ENCODE measurements at places on chromosomes 11 and 22.

- no peak for DNase-seq
Measured at GRCh38 chr11:93490996-93491618, 52.1 kb downstream of the SMCO4 start.

GRCh38 chr11:75013051-75013450 is 24.3 kb downstream of the NEU3 start:
- no peak for DNase-seq

DNA sequence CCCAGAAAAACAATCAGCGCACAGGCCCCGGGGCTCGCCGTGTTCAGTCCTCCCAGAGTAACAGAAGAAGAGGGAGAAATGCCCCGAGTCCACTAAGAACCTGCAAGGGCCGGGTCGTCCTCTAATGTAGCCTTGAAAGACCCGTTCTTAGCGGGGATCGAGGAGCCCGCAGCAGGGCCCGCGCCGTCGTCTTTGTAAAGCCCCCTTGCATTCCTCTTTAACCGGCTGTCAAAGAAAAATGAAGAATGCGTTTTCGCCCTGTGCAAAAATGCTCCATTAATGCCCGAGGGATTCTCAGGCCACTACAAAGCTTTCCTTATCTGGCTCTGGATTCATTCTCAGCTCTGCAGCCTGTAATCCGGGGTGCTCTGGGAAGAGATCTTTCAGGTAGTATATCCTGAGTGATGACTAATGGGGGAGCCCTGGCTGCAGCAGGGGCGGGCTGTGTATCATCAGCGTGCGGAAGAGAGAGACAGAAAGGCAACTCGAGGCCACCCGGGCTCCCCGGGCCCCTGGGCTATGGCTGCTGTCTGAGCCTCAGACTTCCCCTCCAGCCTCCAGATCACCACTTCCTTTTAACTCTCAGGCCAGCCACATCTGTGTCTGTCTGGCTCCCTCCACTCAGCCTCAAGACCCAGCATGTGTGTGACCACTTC is 78.2 kb downstream of the FBLN1 start:
- DNase-seq: peak; percentile 65

DNA sequence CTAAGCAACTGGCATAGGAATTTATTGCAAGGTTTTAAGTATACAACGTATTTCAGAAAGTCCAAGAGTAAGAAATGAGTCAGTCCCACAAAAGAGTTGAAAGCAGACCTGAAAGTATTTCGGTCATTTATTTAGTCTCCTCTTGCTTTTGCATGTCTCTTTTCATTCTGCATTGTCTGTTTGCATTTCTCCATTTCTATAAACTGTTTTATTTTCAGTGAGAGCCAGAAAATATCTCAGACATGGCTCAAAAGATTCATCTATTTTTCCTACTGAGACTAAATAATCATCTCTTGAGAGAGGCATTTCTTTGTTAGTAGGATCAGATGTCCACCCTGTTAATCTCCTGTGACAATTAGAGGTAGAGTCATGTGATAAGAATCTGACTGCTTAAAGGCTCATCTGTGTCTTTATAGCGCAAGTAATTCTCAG is 219.1 kb upstream of the CCDC179 start:
- no peak for DNase-seq

DNA sequence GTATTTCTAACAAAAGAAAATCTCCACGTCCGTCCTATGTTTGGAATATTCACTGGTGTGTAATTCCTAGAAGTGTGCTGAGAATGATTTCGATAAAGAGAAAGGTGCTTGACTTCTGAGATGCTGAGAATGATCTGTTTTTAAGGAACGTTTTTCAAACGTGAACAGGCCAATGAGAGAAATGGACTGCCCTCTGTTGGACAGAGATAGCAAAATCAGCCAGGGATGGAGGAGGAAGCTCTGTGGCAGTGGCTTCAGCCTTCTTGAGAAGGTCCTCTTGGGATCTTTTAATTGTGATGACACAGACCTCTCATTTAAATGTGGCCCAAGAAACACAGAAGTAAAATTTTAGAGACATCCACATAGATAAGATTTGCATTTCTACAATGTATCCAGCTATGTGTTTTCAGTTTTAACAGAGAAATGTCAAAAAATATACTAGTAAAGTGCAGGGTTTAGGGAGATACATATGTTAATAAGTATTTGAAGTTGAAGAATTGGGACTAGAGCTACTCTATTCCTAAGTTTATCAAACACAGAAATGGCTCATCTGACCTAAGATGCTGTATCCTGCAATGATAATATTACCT is 84.0 kb upstream of the RCN1 start:
- DNase-seq: peak; percentile 49

- DNase-seq: peak; percentile 72
Measured at GRCh38 chr11:69446108-69446507, 35.4 kb upstream of the LINC01488 start.

DNA sequence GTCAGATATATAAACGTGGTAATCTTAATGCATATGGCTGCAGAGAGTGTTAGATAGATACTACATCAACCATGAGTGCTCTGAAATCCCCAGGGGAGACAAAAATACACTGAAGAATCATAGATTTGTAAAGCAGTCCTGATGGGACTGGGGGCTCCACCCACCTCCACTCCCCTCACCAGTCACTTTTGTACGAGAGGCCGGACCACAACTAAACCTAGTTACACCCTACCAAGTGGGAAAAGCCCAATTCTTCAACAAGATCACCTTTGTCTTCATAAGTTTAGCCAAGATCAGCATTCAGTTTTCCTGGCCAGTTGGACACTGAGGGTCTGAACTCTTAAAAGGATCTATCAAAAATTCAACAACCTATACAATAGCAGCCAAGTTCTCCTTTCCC is 1.5 kb downstream of the SF1 start:
- no peak for DNase-seq

GRCh38 chr11:94776351-94777321 is 8.5 kb downstream of the AMOTL1 start:
- no peak for DNase-seq

DNA sequence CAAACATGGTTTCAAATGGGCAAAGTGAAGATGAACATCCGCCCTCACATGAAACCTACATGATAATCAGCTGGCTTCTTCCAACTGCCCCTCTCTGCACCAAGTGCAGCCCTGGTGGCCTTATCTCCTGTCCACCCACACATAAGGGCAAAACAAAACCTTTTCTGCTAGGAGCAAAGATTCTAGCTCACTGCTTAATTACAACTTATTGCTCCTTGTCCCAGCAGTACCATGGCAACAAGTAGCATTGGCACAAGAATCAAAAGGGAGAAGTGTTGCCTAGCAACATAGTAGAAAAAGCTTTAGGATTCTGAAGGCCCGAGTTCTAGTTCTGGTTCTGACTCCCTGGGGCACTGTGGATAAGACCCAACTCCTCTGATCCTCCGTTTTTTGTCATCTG is 68.7 kb upstream of the BMAL1 start:
- DNase-seq: no peak

DNA sequence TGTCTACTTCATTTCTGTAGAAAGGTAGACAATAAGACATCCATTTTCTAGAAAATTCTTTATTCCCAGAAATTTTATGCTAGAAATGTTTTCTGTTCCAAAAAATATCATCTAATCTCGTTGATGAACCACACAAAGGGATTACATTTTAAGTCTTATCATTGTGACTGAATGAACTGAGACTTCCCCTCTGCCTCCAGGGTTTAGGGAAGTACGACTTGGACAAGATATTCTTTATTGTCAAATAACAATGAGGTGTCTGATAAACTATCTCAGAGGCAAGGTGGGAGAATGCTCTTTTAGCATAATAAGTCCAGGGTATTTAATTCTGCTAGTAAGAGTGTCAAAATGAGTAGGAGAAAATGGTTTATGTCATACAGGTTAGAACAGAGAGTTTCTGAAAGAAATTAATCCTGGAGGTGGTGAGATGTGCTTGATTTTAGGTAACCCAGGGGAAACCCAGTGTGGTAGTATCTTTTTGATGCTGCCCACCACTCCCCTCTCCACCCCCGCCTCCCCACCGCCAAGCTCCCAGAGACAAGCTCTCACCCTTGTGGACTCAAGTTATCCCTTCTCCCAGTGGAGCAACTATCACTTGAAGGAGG is 100.6 kb downstream of the CD44 start:
- DNase-seq: no peak

- peak; percentile 45 for DNase-seq
Measured at GRCh38 chr11:68215087-68215445, 2.0 kb upstream of the KMT5B start.

DNA sequence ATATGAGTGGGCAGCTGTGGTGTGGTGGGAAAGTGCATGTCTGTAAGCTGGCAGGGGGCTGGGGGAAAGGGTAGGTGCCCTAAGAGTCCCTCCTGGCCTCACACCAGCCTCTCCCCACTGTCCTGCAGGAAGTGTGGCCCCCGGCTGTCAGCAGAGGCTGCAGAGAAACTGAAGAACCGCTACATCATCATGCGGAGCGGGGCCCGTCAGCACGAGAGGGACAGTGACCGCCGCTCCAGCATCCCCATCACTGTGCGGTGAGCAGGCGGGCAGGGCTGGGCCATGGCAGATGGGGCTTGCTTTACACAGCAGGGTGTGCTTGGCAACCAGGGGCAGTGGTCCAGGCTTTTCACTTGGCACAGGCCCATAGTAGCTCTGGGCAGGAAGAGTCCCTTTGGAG is 19.8 kb downstream of the MCM5 start:
- DNase-seq: no peak

GRCh38 chr11:78131956-78132355 is 7.5 kb downstream of the ALG8 start:
- DNase-seq: no peak

- DNase-seq: no peak
Measured at GRCh38 chr11:20050048-20050447, 110.2 kb downstream of the DBX1 start.

GRCh38 chr11:100726680-100727079 is 39.6 kb downstream of the ARHGAP42 start:
- no peak for DNase-seq

Data from suppressor macrophage treated with lipopolysaccharide for 4 hours (primary cell).